SK-N-SH (cell line): ENCODE measurements at places on chromosomes 6 and 20.

GRCh38 chr6:149489967-149490366 lies 5.2 kb upstream of the ZC3H12D start:
- DNase-seq: no peak

GRCh38 chr20:57398901-57399535 lies 7.8 kb downstream of the RBM38 start:
- DNase-seq: no peak

DNA sequence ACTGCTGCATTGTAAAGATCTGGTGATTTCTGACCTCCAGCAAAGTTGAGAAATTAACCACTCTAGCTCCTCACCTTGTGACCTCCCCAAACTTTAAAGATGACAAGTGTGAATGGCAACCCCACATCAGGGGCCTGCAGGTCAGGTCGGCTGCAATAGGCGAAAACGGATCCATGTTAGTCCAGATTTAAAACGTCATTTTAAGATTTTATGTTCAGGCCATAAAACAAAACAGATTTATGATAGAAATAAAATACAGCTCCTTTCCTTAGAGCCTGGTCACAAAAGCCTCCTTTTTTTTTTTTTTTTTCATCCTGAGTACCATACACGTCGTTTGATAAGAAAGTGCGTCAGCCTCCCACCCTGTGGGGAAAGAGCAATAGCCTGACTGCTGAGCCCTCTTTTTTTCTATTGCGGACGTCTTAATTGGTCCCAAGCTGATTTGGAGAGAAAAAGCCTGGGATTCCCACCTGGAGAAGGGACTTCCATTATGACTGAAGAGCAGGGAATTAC lies 519.2 kb upstream of the NOX3 start:
- no peak for DNase-seq

DNA sequence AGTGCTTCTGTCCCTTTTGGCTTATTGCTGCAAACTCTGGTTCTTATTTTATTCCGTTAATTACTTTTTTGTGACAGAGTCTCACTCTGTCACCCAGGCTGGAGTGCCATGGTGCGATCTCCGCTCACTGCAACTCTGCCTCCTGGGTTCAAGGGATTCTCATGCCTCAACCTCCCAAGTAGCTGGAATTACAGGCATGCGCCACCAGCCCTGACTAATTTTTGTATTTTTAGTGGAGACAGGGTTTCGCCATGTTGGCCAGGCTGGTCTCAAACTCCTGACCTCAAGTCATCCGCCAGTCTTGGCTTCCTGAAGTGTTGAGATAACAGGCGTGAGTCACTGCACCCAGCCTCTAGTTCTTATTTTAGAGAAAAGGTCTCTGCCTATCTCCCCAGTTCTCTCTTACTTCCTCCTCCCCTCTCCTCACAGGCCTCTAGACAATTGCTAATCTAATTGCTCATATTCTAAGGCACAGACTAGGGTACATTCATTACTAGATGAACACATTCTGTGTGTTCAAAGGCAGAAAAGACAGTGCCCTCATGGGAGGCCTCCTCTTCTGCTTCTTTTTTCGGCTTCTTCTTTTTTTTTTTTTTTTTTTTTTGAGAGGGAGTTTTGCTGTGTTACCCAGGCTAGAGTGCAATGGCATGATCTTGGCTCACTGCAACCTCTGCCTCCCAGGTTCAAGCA lies 27.0 kb downstream of the EDEM2 start:
- no peak for DNase-seq

- DNase-seq: no peak
Observed at GRCh38 chr20:58078741-58079522, 149.5 kb downstream of the ANKRD60 start.

DNA sequence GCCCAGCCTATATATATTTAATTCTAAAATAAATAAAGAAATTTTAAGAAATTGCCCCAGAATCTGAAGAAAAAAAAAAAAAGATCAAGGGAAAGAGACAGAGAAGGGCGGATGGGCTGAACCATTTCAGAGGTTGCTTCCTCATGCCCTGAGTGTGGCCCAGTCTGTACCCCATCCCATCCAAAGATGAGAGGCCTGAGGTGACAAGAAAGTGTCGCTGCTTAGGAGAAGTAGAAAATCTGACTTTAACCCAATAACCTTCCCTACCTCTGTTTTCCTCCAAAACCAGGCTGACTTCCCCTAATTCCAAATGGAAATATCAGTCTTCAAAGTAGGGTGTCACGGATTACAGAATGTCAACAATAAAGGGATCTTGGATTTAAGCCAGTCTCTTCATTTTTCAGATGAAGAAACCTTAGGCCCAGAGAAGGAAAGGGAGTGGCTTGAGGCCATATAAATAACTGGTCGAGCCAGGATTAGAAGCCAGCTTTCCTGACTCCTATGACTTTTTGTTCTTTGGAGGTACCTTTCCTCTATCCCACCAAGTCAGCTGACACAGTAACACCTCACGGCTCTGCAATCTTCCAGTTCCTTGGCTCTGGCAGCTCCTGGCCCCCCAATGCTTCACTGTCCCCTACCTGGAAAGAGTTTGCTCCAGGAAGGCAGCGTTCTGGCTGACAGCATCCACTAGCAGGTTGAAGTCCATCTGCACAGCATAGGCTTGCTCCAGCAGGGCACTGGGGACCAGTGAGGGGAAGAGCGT lies 10.1 kb downstream of the GSS start:
- no peak for DNase-seq

DNA sequence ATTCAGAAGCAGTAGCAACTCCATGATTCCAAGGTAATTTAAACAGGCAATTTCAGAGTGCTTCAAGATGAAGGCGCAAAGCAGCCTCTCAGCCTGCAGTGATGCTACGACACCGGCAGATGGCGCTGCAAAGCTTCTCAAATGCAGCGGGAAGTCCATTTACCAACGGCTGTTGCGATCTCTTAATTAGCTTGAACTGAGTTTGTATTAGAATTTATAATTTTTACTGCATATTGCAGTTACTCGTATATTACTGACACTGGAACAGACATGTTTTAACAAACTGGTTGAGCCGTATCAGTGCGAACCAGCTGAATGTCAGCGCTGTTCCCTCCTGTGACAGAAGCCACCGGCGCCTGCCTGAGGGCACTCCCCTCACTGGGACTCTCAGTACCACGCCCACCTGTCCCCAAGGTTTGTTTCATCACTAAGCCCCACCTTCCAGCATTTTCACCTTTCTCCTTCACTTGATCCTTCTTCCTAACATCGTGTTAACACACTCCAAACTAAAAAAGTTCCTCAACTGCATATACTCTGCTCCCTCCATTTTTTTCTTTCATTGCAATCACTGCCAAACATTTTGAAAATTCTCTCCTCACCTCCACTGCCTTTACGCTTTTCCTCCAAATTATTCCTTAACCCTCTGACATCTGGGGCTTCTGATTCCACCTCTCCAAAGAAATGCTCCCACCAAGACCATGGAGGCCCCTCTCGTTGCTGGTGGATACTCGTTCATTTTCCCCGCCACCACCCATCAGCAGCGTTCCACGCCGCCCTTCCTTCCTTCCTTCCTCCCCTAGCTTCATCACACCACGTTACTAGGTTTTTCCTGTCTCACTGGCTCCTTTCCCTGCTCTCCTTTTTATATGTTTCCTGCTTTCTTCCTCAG lies 14.5 kb downstream of the GNL1 start:
- DNase-seq: peak; percentile 66

- peak; percentile 26 for DNase-seq
Observed at GRCh38 chr20:6583134-6583738, 184.2 kb upstream of the BMP2 start.

- no peak for DNase-seq
Observed at GRCh38 chr6:84403545-84403944, 176.1 kb upstream of the CEP162 start.

DNA sequence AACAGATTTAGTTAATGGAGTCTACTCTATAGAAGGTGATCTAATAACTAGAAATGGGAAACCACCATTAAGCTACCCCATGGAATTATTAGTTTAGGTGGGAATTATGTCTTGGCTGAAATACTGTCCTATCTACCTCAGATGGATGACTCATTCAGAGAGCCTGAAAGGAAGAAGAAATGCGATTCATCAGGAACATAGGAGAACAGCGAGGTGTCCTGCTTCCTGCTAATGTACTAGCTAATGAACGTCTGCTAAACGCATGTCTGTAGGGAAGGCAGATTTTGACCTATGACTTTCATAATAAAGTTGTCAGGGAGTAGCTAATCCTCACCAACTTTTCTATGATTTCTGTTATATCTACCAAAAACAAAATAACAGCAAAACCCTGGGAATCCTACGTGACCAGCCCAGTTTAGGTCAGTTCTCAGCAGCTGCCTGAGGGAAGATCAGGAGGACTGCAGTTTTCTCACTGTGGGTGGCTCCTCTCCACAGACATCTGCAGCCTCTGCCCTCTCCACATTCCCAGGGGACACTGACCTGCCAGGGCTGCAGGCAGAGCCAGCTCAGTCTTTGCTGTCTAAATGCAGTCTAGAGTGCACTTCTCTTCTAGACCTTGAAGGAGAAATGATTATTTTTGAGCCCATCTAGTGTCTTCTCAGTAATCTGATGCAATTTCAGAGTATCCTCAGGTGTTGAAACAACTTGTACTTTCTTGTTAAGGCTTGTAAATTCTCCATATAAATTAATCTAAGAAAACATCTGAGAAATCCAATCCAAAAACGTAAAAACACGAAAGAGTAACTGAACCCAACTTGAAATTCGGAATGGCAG lies 18.1 kb upstream of the SFT2D1 start:
- no peak for DNase-seq

- DNase-seq: no peak
Observed at GRCh38 chr20:41171736-41172295, 34.5 kb downstream of the PLCG1 start.

- no peak for DNase-seq
Observed at GRCh38 chr6:137089305-137089704, 44.5 kb upstream of the IL20RA start.

GRCh38 chr20:41939659-41940058 lies 321.5 kb upstream of the CHD6 start:
- no peak for DNase-seq

DNA sequence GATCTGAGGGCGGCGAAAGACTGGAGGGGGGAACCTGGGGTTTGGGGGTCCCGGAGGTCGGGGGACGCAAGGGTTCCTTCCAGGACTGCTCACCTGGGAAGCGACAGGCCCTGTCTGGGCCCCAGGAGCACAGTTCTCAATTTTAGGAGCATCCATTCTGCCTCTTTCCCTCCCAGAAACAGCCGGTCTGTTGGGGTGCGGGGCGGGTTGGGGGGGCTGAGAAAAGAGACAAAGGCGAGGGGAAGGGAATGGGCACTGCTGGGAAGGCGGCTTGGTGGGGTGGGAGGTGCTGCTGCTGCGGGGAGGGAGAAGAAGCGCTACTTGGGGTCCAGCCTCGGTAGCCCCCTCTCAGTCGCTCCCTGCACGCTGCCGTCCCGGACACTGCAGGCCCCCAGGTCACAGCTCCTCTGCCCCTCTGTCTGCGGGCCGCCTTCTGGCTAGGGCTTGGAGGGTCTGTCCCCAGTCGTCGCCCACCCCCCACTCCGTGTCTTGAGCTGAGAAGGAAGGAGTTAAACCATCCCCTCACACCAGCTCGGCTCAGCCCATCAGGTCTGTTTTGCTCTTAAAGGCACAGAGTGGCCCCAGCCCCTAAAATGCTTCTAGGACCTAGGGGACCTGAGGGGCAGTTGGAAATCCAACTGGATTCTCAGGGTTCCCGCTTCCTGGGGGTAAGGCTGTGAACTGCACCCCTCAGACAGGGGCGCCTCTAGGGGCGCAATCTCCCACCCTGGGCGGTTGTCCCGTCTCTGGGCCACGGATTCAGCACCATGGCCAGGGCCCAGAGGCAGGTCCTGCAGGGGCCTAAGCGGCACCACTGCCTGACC lies 690 bp downstream of the GDAP1L1 start:
- DNase-seq: peak; percentile 69

GRCh38 chr6:31687321-31687720 lies 6.5 kb upstream of the LY6G5C start:
- DNase-seq: peak; percentile 15

DNA sequence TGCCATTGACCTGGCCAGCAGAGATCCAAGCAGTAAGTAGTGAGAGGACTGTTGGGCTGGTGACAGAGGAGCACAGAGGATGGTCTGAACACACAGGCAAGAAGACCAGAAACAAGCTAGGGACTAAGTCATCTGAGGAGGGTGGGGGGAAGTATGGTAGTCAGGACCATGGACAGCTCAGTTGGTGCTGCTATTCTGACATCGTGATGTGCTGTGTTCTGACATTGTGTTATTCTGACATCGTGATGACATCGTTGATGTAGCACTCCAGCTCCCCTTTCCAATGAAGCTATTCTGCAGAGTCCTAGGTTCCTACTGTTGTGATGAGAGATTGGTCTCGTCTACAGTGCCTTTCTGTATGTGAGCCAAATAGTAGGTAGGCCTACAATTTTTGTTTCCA lies 28.7 kb downstream of the CFAP206 start:
- no peak for DNase-seq

- DNase-seq: no peak
Observed at GRCh38 chr6:7150381-7151064, 42.8 kb downstream of the RREB1 start.

- DNase-seq: peak; percentile 57
Observed at GRCh38 chr6:20402092-20402341, 338 bp downstream of the E2F3 start.

DNA sequence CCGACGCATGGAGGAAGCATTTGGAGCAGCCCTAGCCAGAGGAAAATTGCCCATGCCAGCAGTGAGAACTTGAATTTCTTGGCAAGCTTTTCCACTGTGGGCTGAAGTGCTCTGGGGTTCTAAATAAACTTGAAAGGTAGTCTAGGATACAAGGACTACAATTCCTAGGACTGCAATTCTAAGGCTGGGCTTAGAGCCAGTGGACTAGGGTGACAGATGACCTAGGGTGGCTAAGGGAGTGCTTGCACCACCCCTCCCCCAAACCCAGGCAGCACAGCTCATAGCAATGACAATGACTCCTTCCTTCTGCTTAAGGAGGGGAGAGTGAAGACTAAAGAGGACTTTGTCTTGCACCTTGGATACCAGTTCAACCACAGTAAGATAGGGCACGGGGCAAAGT lies 122.3 kb downstream of the THBS2 start:
- no peak for DNase-seq

GRCh38 chr6:3013486-3013885 lies 13.8 kb downstream of the NQO2 start:
- no peak for DNase-seq

DNA sequence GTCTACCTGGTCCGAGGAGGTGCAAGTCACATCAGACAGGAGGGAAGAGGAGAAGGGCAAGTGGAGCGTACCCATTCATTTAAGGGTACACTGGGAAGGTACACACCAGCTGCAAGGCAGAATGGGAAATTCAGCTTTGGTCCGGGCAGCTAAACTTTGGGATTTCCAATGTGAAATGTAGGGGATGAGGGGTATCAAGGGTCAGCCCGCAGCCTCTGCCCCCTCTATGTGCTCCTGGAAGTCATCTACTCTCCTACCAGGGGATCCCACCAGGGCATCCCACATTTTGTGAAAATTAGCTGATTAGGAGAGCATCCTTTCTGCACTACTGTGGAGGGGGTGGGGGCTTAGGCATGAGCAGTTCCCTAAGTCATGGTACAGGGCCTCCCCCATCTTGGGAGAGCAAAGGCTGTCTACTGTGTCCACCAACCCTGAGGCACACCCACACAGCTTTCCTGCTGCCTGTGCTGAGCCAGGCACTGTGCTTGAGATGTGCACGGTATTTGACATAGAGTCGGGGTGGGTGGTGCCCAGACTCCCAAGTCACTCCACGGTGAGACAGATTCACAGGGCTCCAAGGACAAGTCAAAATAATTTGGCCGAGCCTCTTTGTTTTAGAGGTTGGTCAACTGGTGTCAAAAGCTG lies 189.1 kb upstream of the SULF2 start:
- DNase-seq: no peak
